ENCODE measurements at places on chromosomes 3 and 15. TPM values are rescaled to one million over a fixed set of nuclear protein-coding genes. Genes with fewer than 3 reads are reported as not detected.

- no peak for DNase-seq
These were observed 403.0 kb upstream of the ONECUT1 start for GRCh38 chr15:53193149-53193548.

GRCh38 chr3:99419116-99419515, 219.3 kb upstream of the COL8A1 start:
- no peak for DNase-seq

DNA sequence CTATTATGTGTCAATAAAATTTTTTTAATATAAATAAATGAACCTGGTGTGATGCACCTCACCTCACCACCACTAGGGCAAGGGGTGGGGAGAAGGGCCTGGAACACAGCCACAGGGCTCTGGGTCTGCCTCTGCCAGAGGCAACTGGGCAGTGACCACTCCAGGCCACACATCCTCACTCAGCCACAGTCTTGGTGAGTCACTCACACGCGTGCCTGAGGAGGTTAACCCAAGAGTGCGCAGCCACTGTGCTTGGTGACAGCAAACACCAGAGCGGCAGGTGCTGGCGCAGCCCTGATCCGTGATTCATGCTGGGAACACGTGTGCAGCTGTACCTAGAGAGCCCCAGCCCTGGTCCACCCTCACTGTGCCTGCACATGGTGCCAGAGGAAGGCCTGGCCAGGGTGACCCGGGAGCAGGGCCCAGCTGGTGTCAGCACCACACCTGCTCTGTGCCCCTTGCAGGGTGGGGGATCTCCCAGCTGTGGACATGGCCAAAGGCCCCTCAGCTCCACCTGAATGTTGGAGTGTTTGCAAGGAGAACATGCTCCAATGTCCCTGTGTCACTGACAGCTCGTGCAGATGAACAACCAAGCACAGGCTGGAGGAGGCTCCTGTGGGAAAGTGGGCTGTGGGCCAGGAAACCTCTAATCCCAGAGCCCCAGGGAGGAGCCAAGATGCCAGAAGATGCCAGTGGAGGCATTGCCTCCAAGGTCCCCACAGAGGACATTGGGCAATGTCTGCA, 2.1 kb downstream of the SLC41A3 start:
- no peak for DNase-seq

MEIS2 gene
- 21.1 TPM for total RNA-seq

GRCh38 chr3:187228740-187229139, 31.5 kb downstream of the RTP1 start:
- DNase-seq = no peak

GRCh38 chr15:93072011-93072410, 17.0 kb downstream of the RGMA start:
- DNase-seq = no peak

GRCh38 chr3:172258624-172259023, 189.6 kb downstream of the GHSR start:
- no peak for DNase-seq

DNA sequence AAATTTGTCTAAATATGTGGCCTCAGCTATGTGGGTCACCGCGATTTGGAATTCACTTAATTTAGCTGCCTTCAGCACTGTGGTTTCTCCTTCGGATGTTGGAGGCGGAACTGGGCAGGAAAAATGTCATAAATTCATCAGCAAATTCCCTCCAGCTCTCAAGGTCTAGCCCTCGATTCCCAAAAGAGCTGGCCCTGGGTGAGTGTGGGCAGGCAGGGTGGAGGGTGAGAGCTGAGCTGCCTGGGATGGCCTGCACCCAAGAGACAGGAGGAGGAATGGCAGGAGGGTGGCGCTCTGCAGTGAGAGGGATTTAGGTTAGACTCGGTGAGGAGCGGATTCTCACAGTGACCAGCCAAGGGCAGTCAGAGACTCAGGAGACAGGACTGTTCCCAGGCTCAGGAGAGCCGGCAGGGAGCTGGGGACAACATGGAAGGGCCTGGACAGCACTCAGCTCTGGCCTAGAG, 57.1 kb downstream of the FEM1B start:
- no peak for DNase-seq

PTX3 gene
- 51.1 TPM for total RNA-seq

GRCh38 chr15:42232606-42233005, 24.5 kb upstream of the VPS39 start:
- DNase-seq = no peak

- no peak for DNase-seq
These were observed 187.7 kb downstream of the SATB1 start for GRCh38 chr3:18237251-18238005.

ENTPD3 gene
- total RNA-seq = 0.10 TPM

DNAH12 gene
- total RNA-seq = not detected

Measured in left cardiac atrium (tissue), 4 donors.